Activated CD4-positive, alpha-beta T cell treated with anti-CD3 and anti-CD28 coated beads, Interleukin-2, amount 10 ng/mL, durations not matched to agents 7 days and 5 days (primary cell): ENCODE measurements at places on chromosomes 2 and 18. TPM values are rescaled to one million over a fixed set of nuclear protein-coding genes. Genes with fewer than 3 reads are reported as not detected.

The RNF144A gene
- total RNA-seq, result 89.6 TPM

The SESTD1 gene
- total RNA-seq, result 21.8 TPM

The ZNF804A gene
- total RNA-seq, result not detected

The RAB31 gene
- total RNA-seq, result 1.3 TPM

The HMSD gene
- 1.0 TPM for total RNA-seq

The ADAM17 gene
- total RNA-seq, result 24.4 TPM

The GRHL1 gene
- 0.25 TPM for total RNA-seq

The DSG2 gene
- total RNA-seq, result 1.3 TPM

The PSD4 gene
- 329 TPM for total RNA-seq

The SIGLEC15 gene
- total RNA-seq, result not detected

The AMER3 gene
- not detected for total RNA-seq

The CDK15 gene
- total RNA-seq, result not detected

The EFEMP1 gene
- total RNA-seq, result not detected

The KLF11 gene
- 8.6 TPM for total RNA-seq

The CTNNA2 gene
- total RNA-seq, result not detected

The PCARE gene
- total RNA-seq, result not detected

The ITGA6 gene
- total RNA-seq, result 46.7 TPM

The PLCD4 gene
- 0.15 TPM for total RNA-seq

The TSHZ1 gene
- total RNA-seq, result 22.0 TPM

The PLEKHM3 gene
- total RNA-seq, result 7.7 TPM

The CTAGE1 gene
- not detected for total RNA-seq

The REG3G gene
- total RNA-seq, result not detected

The ANKRD30BL gene
- total RNA-seq, result not detected

The FRZB gene
- not detected for total RNA-seq

The PDE1A gene
- not detected for total RNA-seq

The RAB6C gene
- not detected for total RNA-seq

The YES1 gene
- 9.2 TPM for total RNA-seq

The TGIF1 gene
- 12.5 TPM for total RNA-seq
